T-helper 1 cell treated with Interleukin-12 subunit alpha and Interleukin-12 subunit beta and Interleukin-4 antibody, amounts not matched to agents 30 ng/mL and 1 ng/mL, for 36 hours (primary cell): ENCODE measurements at places on chromosomes 1 and 21. TPM values are rescaled to one million over a fixed set of nuclear protein-coding genes. Genes with fewer than 3 reads are reported as not detected.

The STYXL2 gene
- total RNA-seq, result not detected in 2 replicates

The EPHB2 gene
- total RNA-seq, result not detected in 2 replicates

The CLDN19 gene
- total RNA-seq, result not detected in 2 replicates

The OR2T33 gene
- not detected in 2 replicates for total RNA-seq

The E2F2 gene
- 72.5 and 78.8 TPM in 2 replicates for total RNA-seq

The OR2W3 gene
- not detected in 2 replicates for total RNA-seq

The APCS gene
- total RNA-seq, result not detected in 2 replicates

The RUNX3 gene
- total RNA-seq, result 179 and 186 TPM in 2 replicates

The SMPDL3B gene
- 0.44 and 0.54 TPM in 2 replicates for total RNA-seq
